Vagina (tissue), 2 donors: ENCODE measurements at places on chromosomes 11 and 22. TPM values are rescaled to one million over a fixed set of nuclear protein-coding genes. Genes with fewer than 3 reads are reported as not detected.

The ACRV1 gene
- total RNA-seq, result not detected

DNA sequence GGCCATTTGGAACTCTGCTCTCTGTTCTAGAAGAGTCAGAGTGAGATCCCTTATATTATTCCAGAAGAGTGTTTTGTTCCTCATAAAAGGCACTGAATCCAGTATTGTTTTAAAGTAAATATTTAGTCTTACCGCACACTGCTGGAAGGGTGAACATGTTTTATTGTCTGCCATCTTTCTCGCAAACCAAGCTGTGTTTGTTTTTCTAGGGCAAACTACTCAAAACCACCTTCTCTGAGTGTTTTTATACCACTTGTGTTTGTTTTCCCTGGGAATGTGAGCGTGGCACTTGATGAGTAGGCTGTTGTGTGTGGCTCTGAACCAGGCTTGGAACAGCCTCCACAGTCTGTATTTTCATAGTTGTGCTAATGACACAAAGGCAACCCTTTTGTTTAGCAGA lies 89.8 kb downstream of the DBX1 start:
- no peak overlapping the region for H3K4me3 ChIP-seq
- DNase-seq, result no peak
- no peaks in the 10 kb centered on the region for H3K27me3 ChIP-seq
- no peaks in the 10 kb centered on the region for H3K4me1 ChIP-seq

DNA sequence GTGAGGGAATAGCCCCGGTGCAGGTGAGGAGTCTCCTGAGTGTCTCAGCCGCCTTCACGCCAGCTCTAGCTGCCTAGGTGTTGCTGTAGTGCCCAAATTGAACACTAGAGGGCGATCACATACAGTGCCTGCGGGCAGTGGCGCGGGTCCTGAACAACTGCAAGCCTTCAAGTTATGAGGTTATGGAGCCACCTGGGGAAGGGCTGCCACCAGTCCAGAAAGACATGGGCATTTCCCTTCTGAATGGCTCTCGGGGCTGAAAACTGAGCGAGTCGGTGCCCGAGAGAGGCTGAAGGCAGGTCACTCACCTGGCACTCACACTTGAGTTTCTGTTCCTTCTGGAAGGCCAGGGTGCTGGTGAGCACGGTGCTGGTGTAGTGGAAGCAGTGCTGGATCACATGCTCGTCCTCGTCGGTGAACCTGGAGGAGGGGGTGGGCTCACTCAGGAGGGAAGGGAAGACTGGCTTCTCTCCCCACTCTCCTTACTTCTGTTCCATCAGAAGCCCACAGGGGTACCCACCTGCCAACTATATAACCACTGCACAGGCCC lies 88.4 kb downstream of the PDE2A start:
- peaks cover 30% of the 10 kb centered on the region for H3K4me1 ChIP-seq
- H3K27me3 ChIP-seq, result no peaks in the 10 kb centered on the region
- H3K36me3 ChIP-seq, result no peaks in the 10 kb centered on the region
- no peak for DNase-seq
- H3K27ac ChIP-seq, result no peak overlapping the region

DNA sequence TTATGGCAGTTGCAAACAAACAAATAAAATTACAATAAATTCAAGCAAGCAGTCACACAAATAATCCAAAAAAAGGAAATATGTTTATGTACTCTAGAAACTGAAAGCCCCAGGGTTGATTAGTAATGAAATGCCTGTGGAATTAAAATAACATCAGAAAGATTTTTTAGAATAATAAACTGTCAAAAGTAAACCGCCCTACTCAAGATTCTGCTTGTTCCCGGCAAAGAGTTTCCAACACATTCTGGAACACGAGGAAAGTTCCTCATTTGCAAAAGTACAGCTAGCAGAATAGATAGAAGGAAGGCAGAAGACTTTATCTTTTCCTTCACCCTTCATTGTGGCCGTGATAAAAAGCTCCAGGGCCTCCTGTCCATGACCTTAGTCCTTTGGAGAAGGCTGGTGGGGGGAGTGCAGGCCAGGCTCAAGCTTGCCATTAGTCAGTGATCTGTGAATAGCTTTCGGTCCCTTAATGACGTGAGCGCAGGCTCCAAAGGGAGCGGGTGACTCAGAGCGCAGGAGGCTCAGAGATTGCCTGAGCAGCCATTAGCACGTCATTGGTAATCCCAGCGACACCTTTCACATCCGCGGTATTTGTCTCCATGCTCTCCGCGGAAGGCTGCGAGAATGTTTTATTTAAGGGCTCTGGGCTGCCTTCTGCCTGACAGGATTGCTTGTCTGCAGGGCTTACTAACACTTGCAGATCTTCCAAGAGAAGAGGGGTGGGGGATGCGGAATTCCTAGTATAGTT lies 458.3 kb downstream of the METTL15 start:
- peak overlapping the region; percentile 39 for H3K27ac ChIP-seq
- H3K4me3 ChIP-seq, result no peak overlapping the region
- H3K4me1 ChIP-seq, result peaks cover 6% of the 10 kb centered on the region
- no peaks in the 10 kb centered on the region for H3K27me3 ChIP-seq
- H3K36me3 ChIP-seq, result no peaks in the 10 kb centered on the region
- DNase-seq, result no peak

DNA sequence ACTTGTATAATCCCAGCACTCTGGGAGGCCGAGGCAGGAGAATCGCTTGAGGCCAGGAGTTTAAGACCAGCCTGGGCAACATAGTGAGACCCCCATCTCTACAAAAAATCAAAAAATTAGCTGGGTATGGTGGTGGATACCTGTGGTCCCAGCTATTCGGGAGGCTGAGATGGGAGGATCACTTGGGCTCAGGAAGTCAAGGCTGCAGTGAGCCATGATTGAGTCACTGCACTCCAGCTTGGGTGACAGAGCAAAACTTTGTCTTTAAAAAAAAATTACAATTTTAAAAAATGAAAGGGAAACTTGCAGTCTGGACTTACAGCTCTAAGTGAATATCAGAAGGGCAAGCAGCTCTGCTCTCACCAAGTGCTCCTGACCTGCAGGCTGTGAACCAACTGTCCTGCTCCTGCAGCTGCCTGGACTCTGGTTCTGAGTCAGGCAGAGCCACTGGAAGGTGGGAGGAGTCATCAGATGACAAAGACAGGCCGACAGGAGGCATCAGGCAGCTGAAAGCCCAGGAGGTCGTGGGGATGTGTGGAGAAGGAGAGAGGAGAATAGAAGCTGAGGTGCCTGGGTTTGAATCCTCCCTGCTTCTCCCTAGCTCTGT lies 9.6 kb downstream of the SMTNL1 start:
- no peaks in the 10 kb centered on the region for H3K4me1 ChIP-seq
- no peak overlapping the region for H3K27ac ChIP-seq
- no peaks in the 10 kb centered on the region for H3K36me3 ChIP-seq
- H3K27me3 ChIP-seq, result no peaks in the 10 kb centered on the region
